ENCODE measurements at places on chromosomes 1 and 21.

DNA sequence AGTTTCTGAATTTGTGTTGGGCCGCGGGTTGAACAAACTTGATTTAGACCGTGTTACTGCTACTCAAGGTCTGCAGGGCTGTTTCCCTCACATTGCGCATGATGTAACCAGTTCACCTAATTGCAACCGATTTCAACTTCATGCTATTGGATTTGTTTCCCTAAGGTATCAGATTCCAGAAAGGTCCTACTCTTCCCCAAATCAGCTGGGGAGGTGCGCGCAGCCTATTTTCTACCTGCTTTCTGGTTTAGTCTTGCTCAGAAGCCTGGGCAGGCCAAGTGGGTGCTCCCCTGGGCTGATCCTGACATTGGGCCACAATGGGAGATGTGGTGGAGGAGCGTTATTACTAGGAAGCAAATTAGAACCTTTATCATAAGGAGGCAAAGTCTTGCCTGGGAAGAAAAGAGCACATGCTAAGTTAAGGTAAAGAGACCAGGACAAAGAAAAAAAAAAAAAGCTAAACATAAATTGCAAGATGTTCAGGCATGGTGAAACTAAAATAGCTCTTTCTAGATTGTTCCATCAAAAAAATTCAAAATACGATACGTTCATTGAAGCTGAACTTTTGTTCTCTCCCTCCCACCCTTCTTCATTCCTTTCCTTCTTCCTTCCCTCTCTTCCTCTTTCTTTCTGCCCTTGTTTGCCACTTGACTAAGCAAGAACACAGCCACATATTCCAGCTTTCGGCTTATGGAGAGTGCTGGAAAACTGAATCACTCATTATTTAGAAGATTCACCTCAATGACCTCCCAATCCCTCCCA lies 28.8 kb upstream of the TARBP1 start:
- H3K27ac ChIP-seq: no peak overlapping the region
- H3K4me3 ChIP-seq: no peak overlapping the region
- peaks cover 23% of the 10 kb centered on the region for H3K4me1 ChIP-seq
- no peak for DNase-seq
- H3K36me3 ChIP-seq: no peaks in the 10 kb centered on the region

DNA sequence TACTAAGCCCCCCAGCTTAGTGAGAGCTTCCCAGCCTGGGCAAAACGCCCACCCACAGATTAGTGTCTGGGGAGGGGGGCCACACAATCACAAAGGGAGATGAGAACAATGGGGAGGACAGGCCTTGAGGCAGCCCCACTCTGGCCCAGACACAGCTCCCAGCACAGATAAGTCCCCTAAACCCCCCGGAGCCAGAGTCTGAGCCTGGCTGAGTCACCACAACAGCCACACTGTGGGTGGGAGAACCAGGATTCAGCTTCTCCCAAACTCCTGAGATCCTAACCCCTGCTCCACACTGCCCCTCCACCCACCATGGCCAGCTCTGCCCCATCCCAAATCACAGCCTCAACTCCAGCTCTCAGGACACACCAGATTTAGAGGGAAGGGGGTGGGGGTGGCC lies 4.2 kb downstream of the NECTIN4 start:
- H3K27ac ChIP-seq: no peak overlapping the region
- no peak for DNase-seq
- H3K4me3 ChIP-seq: no peak overlapping the region
- H3K4me1 ChIP-seq: no peaks in the 10 kb centered on the region

DNA sequence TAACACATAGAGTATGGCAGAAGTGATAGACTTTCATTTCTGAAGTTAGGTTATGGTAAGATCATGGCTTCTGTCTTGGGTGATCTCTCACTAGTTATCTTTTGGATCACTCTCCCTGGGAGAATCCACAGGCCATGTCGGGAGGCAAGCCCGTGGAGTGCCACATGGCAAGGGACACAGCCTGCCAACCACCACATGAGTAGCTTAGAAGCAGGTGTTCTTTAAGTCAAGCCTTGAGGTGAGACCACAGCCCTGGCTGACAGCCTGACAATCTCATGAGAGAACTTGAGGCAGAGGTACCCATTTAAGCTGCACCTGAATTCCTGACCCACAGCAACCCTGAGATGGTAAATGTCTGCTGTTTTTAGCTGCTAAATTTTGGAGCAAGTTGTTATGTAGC lies 130.4 kb downstream of the KCNN3 start:
- peaks cover 23% of the 10 kb centered on the region for H3K4me1 ChIP-seq
- no peaks in the 10 kb centered on the region for H3K27me3 ChIP-seq
- H3K27ac ChIP-seq: no peak overlapping the region
- no peak for DNase-seq

GRCh38 chr21:15992171-15992570 lies 262.4 kb downstream of the USP25 start:
- no peak overlapping the region for H3K4me3 ChIP-seq
- H3K27me3 ChIP-seq: no peaks in the 10 kb centered on the region
- no peaks in the 10 kb centered on the region for H3K4me1 ChIP-seq
- H3K27ac ChIP-seq: no peak overlapping the region
- DNase-seq: no peak

All from esophagus muscularis mucosa (tissue), 4 donors.